ENCODE measurements at places on chromosomes 5 and 9.

DNA sequence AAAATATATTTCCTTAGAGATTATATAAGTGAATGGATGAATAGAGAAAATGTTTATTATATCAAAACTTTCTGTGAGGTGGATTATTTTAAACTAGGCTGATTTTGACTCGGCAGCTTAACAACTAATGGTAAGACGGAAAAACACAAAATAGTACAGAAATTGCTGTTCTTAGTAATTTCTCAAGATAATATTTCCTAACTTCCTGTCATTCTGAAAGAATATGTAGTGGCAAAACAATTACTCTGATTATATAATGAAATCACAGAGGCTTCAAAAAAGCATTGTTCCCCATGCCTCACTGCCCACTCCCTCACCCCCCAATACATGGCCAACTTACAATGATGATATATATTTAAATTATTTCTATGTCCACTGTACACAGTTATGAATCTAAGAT is 85.4 kb downstream of the YTHDC2 start:
- H3K27me3 ChIP-seq, result no peaks in the 10 kb centered on the region
- H3K4me1 ChIP-seq, result no peaks in the 10 kb centered on the region
- H3K36me3 ChIP-seq, result no peaks in the 10 kb centered on the region
- no peak overlapping the region for H3K4me3 ChIP-seq
- no peak for DNase-seq

- H3K4me3 ChIP-seq, result no peak overlapping the region
- no peaks in the 10 kb centered on the region for H3K36me3 ChIP-seq
- no peak overlapping the region for H3K27ac ChIP-seq
- no peak for DNase-seq
- H3K27me3 ChIP-seq, result no peaks in the 10 kb centered on the region
Observed at GRCh38 chr9:38032266-38033110, 36.5 kb downstream of the SHB start.

- no peak overlapping the region for H3K27ac ChIP-seq
- no peaks in the 10 kb centered on the region for H3K36me3 ChIP-seq
- no peak overlapping the region for H3K4me3 ChIP-seq
- H3K27me3 ChIP-seq, result peaks cover 26% of the 10 kb centered on the region
- no peaks in the 10 kb centered on the region for H3K4me1 ChIP-seq
Observed at GRCh38 chr5:176784218-176785165, 25.9 kb upstream of the UNC5A start.

GRCh38 chr5:151709109-151709735 is 22.5 kb upstream of the SPARC start:
- H3K4me1 ChIP-seq, result no peaks in the 10 kb centered on the region
- DNase-seq, result no peak
- H3K27ac ChIP-seq, result no peak overlapping the region
- H3K36me3 ChIP-seq, result no peaks in the 10 kb centered on the region
- H3K4me3 ChIP-seq, result no peak overlapping the region

- no peak overlapping the region for H3K4me3 ChIP-seq
- DNase-seq, result peak; percentile 73
- no peaks in the 10 kb centered on the region for H3K36me3 ChIP-seq
Observed at GRCh38 chr9:6054280-6055099, 39.1 kb upstream of the RANBP6 start.

DNA sequence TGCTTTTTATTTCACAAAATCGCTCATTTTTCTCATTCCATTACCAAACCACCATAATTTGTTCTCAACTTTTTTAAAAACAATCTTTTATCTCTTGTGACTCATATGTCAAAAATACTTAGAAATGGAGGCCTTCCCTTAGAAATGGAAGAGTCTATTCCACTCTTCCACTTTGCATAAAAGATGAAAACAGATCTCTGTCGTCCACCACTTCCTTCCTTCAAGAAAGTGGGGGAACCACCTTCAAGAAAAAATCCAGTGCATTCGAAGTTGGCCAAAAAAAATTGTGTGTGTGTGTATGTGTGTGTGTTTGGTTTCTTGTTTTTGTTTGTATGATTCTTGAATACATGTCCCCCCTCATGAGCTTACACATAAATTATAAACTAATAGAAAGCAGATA is 628.8 kb upstream of the DMAC1 start:
- no peak overlapping the region for H3K27ac ChIP-seq
- H3K27me3 ChIP-seq, result no peaks in the 10 kb centered on the region

DNA sequence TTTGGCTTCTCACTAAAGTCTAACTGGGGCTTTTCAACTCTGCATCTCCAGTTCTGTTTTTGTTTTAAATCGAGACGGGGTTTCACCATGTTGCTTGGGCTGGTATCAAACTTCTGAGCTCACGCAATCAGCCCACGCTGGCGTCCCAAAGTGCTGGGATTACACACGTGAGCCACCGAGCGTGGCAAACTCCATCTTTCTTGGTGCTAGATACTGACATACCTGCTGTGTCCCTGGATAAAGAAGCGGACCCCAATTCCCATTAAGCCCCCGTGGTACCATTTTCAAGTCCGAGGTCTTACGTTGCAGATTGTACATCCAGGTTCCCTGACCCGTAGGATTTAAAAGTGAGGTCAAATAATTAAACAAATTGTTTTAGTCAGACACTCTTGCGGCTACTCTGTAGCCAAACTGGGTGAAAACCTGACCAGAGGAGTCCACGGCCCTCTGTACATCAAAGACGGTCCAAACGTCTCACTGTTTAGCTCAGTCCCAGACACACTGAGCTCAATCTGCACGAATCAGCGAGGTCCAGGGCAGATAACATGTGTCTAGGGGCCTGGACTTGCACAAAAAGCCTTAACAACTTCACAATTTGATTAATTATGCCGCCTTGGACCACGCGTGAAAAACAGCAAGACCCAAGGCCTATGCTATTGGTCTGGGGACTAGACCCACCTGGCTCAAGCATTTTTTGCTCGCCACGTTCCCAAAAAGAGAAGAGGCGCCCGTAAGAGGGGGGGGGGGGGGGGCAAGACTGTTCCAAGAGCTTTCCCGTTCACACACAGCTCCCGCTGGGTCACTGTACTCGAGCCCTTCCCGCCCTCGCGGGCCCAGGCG is 727 bp upstream of the DNAJA1 start:
- peaks cover 29% of the 10 kb centered on the region for H3K36me3 ChIP-seq
- peak overlapping the region; percentile 99 for H3K27ac ChIP-seq
- H3K4me1 ChIP-seq, result peaks cover 43% of the 10 kb centered on the region
- DNase-seq, result no peak
- H3K4me3 ChIP-seq, result peak overlapping the region; percentile 90

DNA sequence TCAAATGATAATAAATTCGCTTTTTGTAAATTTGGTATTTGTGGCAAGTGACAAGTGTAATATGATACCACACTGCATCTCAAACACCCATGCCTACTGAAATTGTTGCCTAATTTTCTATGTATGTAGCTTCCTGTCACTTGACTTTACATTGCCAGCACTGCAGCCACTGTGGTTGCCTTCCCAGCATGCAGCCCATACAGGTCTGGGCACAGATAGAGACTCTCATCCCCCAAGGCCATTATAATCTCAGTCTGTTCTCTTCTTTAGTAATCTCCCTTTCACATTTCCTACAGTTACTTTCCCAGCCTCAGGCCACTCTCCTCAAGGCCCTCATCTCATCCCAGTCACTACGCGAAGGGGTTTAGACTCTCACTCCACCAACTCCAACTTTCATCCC is 1200.6 kb downstream of the PTPRD start:
- no peaks in the 10 kb centered on the region for H3K4me1 ChIP-seq
- no peak overlapping the region for H3K4me3 ChIP-seq
- no peaks in the 10 kb centered on the region for H3K36me3 ChIP-seq
- no peak for DNase-seq

DNA sequence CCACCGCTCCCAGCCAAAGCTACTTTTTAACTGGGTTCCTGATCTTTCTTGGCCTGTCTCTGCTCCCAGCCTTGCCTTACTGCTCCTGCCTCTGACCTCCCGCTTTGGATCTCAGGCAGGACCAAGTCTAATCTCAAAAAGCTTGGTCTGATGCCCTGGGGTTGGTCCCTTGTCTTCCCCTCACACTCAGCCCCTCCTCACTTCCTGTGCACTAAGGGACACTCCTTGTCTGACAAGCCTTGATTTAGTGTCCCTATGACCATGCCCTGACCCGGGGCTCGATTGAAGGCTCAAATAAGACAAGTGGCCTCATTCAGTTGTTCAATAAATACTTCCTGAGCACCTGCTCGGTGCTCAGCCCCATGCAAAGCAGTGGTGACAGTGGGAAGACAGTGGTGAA is 3.7 kb upstream of the GTF3C5 start:
- no peaks in the 10 kb centered on the region for H3K27me3 ChIP-seq
- no peak overlapping the region for H3K27ac ChIP-seq
- H3K4me3 ChIP-seq, result no peak overlapping the region
- H3K36me3 ChIP-seq, result no peaks in the 10 kb centered on the region
- peaks cover 39% of the 10 kb centered on the region for H3K4me1 ChIP-seq
- no peak for DNase-seq

DNA sequence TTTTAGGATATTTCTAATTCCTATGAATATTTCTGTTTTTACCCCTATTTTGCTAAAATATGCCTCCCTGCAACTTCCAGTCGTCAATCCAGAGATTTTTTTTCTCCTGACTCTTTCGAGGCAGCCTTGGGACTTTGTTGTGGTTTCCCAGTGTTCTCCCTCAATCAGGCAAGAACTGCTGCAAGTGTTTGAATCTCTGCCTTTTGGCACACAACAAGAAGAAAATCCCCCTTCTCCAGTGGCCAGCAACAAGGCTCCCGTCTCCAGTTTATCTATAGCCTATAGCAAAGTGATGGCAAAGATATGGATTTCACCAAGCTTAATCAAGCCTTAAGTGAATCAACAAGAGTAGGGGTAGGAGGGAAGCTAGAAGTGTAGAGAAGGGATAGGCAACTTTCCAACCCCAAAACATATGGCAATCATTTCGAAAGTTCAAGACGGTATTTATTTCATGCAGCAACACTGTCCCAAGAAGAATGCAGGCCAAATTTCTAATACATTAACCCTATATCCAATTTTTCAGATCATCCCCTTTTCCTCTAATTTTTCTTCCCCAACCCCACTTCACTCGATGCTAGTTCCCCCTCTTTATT is 37.7 kb upstream of the PAPPA start:
- DNase-seq, result no peak
- no peaks in the 10 kb centered on the region for H3K36me3 ChIP-seq
- H3K4me3 ChIP-seq, result no peak overlapping the region
- H3K27me3 ChIP-seq, result no peaks in the 10 kb centered on the region
- H3K4me1 ChIP-seq, result no peaks in the 10 kb centered on the region

- H3K4me3 ChIP-seq, result no peak overlapping the region
- H3K27ac ChIP-seq, result no peak overlapping the region
- no peaks in the 10 kb centered on the region for H3K36me3 ChIP-seq
- H3K27me3 ChIP-seq, result peaks cover 3% of the 10 kb centered on the region
Observed at GRCh38 chr5:147437161-147437596, 72.7 kb downstream of the DPYSL3 start.

DNA sequence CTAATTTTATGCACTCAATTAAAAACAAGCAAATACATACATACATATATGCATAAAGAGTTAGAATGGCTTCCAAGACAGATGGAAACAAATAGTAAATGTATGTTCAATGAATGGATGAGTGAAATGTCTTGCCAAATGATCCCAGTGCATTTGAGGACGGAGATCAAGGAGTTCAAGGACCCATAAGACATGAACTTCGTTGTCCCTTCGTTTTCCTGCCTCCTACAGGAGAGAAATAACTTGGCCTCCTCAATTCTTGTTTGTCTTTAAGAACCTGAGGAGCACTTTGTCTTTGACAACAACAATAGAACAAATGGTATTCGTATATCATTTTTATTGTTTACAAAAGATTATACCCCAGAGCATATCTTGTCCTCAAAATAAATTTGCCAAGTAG is 2.4 kb upstream of the PAPPA start:
- H3K4me1 ChIP-seq, result no peaks in the 10 kb centered on the region
- H3K27me3 ChIP-seq, result peaks cover 16% of the 10 kb centered on the region
- H3K27ac ChIP-seq, result no peak overlapping the region
- H3K36me3 ChIP-seq, result no peaks in the 10 kb centered on the region
- H3K4me3 ChIP-seq, result no peak overlapping the region

DNA sequence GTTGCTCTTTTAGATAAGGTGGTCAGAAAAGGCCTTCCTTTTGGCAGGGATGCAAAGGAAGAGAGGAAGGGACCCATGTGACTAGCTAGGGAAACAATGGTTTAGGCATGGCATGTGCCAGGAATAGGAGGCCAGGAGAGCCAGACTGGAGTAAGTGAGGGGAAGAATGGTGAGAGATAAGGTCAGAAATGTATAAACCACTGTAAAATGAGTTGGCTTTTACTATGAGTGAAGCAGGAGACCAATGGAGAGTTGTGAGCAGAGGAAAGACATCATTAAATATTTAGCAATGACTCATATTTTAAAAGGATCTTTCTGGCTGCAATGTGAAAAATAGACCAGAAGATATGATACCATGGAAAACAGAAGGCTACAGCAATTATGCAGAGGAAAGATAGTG is 50.9 kb downstream of the AP3B1 start:
- no peaks in the 10 kb centered on the region for H3K4me1 ChIP-seq
- H3K27me3 ChIP-seq, result no peaks in the 10 kb centered on the region
- no peak for DNase-seq
- H3K27ac ChIP-seq, result no peak overlapping the region
- H3K36me3 ChIP-seq, result peaks cover 5% of the 10 kb centered on the region

GRCh38 chr5:158384535-158385481 is 525.9 kb upstream of the CLINT1 start:
- H3K4me1 ChIP-seq, result no peaks in the 10 kb centered on the region
- no peak for DNase-seq
- H3K27me3 ChIP-seq, result no peaks in the 10 kb centered on the region

GRCh38 chr5:10684303-10685086 is 76.5 kb downstream of the DAP start:
- no peaks in the 10 kb centered on the region for H3K4me1 ChIP-seq
- DNase-seq, result no peak
- no peak overlapping the region for H3K4me3 ChIP-seq
- H3K27ac ChIP-seq, result no peak overlapping the region
- H3K36me3 ChIP-seq, result peaks cover 44% of the 10 kb centered on the region
- H3K27me3 ChIP-seq, result no peaks in the 10 kb centered on the region

DNA sequence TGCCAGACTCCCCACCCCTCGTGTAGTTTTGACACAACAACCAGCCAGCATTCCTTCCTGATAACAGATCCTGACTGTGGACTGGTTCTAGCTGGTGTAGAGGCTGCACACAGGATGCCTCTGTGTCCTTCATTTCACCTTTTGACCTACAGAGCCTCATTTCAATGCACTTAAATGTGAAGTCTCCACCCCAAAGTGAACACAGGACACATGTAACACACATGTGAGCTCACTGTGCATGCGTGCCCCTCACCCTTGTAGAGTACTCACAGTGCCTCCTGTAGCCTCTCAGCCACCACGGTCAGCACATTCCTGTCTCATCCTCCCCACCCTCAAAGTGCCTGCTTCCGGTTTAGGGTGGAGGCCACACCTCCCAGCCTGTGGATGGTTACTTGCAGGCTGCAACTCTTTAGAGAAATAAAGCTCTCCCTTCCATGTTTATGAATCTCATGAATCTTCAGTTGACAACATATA is 11.6 kb upstream of the NKD2 start:
- H3K27ac ChIP-seq, result no peak overlapping the region
- peaks cover 6% of the 10 kb centered on the region for H3K27me3 ChIP-seq
- H3K36me3 ChIP-seq, result no peaks in the 10 kb centered on the region
- no peak overlapping the region for H3K4me3 ChIP-seq
- peaks cover 6% of the 10 kb centered on the region for H3K4me1 ChIP-seq

GRCh38 chr9:100515578-100516494 is 42.9 kb downstream of the TMEFF1 start:
- no peak overlapping the region for H3K4me3 ChIP-seq
- DNase-seq, result no peak
- H3K27ac ChIP-seq, result no peak overlapping the region
- no peaks in the 10 kb centered on the region for H3K4me1 ChIP-seq
- H3K27me3 ChIP-seq, result no peaks in the 10 kb centered on the region

Measured in CD4-positive, alpha-beta T cell (primary cell).